ENCODE measurements at places on chromosomes 7 and 10.

- DNase-seq: no peak
Observed at GRCh38 chr7:68440866-68441265, 1157.4 kb upstream of the AUTS2 start.

GRCh38 chr10:96999987-97000386 is 167.9 kb downstream of the LCOR start:
- DNase-seq: no peak

- DNase-seq: no peak
Observed at GRCh38 chr10:52283174-52283573, 30.9 kb upstream of the DKK1 start.

DNA sequence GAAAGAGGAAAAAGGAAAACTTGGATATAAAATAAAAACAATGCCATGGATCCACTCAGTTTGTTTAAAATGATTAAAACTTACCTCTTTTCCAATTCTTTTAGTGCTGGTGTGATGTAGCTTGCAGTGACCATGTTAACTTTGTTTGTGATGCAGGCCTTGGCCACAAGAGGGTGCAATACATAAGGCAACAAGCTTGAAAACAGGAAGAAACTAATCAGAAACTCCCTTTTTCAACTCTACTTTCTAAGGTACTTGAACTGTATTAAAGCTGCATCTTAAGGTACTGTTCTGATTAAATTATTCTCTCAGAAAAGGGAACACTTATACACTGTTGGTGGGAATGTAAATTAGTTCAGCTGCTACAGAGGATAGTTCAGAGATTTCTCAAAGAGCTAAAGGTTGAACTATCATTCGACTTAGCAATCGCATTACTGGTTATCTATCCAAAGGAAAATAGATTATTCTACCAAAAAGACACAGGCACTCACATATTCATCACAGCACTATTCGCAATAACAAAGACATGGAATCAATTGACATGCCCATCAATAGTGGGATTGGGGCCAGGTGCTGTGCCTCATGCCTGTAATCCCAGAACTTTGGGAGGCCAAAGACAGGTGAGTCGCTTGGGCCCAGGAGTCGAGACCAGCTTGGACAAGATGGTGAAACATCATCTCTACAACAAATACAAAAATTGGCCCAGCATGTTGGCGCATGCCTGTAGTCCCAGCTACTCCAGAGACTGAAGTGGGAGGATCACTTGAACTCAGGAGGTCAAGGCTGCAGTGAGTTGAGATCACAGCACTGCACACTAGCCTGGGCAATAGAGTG is 50.9 kb downstream of the AASS start:
- DNase-seq: no peak

- DNase-seq: no peak
Observed at GRCh38 chr7:7970531-7971307, 2.1 kb downstream of the GLCCI1 start.

GRCh38 chr7:140389445-140389844 is 8.9 kb downstream of the SLC37A3 start:
- DNase-seq: no peak

- DNase-seq: no peak
Observed at GRCh38 chr10:78974617-78975317, 94.0 kb upstream of the ZMIZ1 start.

- no peak for DNase-seq
Observed at GRCh38 chr10:63935705-63936104, 414.5 kb downstream of the REEP3 start.
